ENCODE measurements at places on chromosomes 11 and 22.

- DNase-seq = no peak
Measured at GRCh38 chr11:128465531-128465930, 121.8 kb downstream of the ETS1 start.

- DNase-seq = no peak
Measured at GRCh38 chr11:637593-638521, 788 bp downstream of the DRD4 start.

DNA sequence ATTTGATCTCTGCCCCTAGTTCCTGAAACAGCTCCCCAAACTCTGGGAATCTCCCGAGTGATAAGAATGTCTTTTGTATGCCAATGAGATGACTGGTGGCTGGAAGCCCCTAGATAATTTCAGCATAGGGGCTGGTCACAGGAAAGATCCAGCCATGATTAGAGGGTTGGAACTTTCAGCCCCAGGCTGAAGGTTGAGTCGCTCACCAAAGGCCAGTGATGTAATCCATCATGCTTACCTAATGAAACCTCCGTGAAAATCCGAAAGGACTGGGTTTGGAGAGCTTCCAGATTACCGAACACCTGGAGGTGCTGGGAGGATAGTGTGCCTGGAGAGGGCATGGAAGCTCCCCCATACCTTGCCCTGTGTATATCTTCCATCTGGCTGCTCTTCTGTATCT is 26.0 kb downstream of the LRRC32 start:
- DNase-seq = no peak

DNA sequence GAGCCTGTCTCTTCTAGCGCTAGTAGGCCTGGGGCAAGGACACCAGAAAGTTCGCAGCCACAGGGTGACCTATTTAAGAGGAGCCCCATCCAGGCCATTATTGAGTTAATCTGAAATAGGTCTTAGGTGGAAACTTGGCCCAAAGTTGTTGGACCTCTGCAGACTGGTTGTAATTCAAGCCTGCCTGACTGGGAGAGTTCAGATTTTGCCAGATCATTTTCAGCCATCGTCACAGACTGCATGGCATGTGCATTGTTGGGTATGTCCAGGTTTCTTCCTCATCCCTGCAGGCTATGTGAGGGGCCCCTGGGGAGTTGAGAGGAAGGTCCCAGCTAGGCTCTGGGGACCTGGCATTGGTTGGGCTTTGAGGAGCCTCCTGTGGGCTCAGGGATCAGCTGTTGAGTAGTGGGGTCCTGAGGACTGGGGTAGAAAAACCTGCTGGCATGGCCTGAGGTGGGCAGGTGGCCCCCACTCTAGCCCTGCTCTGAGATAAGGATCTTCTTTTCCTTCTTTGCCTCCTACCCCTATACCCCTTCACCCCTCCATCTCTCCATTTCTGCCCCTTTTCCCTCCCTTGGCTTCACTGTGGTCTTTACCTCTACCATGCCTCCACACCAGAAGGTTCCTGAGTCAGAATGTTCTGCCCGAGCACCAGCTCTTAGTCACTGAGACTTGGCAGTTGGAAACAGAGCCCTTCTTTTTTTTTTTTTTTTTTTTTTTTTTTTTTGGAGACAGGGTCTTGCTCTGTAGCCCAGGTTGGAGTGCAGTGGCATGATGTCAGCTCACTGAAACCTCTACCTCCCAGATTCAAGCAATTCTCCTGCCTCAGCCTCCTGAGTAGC is 112.7 kb downstream of the MORC2 start:
- no peak for DNase-seq

- no peak for DNase-seq
Measured at GRCh38 chr22:30694640-30695350, at the start of gene OSBP2. Gene OSBP2 (plus strand): TSS chr22:30694874. CDS start chr22:30694910, 36 bp downstream.

GRCh38 chr11:37861671-37862070 is 1263.6 kb upstream of the RAG2 start:
- no peak for DNase-seq

DNA sequence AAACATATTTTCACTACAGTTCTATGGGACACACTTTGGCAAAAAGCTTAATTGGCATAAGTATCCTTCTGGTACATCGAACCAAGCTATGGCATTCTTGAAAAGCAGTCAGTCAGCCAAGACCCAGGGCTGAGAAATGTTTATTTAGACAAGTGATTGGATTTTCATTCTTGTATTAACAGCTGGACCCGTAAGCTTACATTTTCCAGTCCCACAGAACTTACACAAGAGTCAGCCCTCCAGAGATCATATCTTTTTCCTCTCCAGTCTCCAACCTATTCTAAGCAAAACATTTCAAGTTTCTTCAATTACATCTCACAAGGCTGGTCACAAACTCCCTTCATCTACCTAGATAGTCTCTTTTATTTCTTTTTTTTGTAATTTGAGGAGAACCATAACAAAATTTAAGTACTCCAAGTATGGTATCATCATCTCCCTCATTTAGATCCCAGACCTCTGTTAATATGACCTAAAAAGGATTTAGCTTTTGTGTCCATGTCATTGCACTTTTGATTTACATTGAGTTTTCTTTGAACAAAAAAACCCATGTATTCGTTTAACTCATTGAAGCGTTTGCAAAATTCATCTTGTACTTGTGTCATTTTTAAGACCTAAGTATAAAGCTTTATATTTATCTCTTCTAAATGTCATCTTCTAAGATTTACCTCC is 67.9 kb upstream of the GRK3 start:
- DNase-seq = no peak

DNA sequence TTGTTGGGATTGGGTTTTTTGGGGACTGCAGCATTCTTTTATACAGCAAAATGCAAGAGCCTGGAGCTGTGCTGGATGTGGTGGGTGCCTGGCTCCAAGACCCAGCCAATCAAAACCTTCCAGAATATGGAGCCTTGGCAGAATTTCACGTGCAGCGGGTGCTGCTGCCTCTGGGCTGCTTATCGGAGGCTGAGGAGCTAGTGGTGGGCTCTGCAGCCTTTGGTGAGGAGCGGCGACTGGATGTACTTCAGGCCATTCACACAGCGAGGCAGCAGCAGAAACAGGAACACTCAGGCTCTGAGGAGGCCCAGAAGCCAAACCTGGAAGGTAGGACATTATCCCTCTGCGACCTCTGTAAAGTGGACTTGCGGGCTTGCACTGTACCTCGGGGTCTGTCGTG is 5.6 kb downstream of the PEX26 start:
- DNase-seq = no peak

- no peak for DNase-seq
Measured at GRCh38 chr11:133072378-133072777, 459.9 kb downstream of the OPCML start.
